ENCODE measurements at places on chromosomes 3 and 15.
A peak's percentile ranks its signal among the peaks of the same experiment; 100 is the strongest.

DNA sequence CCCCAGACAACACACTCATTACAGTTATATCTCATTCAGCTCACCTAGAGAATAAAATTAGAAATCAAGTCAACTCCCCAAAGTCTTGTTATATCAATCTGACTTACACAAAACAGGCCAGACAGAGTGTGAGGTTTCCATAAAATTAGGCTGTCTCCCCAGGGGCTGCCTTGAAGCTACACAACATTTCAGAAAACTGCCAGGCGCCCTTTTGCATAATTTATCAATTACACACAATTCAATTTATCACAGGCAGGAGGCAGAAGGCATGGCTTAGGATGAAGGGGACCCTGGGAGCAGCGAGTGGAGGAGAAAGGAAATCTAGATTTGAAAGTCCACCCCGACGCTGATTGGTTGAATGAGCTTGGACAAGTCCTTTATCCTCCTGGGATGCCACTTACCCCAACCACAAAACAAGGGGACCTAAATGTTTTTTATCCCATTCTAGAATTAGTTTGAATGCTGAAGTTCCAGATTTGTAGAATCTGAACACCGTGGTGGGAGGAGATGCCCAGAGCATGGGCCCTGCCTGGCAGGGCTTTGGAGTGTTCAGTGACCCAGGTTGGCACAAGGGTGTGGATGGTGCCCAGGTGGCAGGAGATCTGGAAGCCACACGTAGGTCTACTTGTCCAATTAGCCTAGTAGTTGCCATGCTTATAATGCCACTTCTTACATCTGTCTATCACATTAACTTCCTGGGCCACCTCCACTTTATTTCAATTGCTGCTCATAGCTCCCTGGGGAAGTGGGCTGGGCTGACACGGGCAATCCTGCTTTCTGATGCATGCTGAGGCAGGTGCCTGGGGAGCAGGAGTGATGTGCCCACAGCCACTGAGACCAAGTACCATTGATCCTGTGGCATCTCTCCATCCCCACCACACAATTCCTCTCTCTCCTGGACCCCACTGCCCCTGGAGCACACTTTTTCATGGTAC is 119.8 kb upstream of the TLE3 start:
- no peak for DNase-seq

GRCh38 chr15:68829068-68829467 is 8.4 kb upstream of the ANP32A start:
- peak; percentile 43 for DNase-seq

DNA sequence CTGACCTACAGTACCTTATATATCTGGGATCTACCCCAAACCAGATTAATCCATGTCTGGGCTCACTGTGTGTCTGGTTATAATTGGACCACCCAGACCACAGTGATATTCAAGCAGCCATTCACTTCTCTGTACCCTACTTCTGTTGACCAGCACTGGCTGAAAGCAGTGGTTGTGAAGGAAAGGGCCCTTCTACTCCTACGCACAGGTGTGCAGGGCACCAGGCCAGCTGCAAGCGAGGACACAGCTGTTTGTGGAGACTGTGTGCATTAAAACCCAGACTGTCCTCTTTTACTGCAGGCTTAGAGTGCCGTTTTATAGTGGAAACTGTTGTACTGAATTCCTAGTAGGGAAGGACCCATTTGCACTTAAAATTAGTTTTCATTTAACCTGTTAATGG is 29.5 kb downstream of the CTDSPL start:
- no peak for DNase-seq

DNA sequence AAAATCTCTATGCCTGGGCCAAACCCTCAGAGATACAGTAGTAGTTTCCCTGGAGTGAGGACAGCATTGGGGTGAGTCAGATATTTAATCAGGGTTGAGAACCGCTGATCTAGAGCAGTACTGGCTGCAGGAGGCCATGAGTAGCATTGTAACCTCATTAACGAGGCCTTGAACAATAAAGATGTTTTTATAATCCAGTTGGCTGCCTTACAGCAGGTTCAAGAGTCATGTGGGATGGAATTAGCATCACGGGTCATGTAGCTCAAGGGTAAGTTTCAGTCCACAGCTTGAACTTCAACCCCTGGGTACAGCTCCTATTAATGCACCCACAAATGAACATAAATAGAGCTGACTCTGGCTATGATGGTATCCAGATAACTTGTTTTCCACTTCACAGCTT is 5.1 kb downstream of the HPS3 start:
- DNase-seq, result no peak

DNA sequence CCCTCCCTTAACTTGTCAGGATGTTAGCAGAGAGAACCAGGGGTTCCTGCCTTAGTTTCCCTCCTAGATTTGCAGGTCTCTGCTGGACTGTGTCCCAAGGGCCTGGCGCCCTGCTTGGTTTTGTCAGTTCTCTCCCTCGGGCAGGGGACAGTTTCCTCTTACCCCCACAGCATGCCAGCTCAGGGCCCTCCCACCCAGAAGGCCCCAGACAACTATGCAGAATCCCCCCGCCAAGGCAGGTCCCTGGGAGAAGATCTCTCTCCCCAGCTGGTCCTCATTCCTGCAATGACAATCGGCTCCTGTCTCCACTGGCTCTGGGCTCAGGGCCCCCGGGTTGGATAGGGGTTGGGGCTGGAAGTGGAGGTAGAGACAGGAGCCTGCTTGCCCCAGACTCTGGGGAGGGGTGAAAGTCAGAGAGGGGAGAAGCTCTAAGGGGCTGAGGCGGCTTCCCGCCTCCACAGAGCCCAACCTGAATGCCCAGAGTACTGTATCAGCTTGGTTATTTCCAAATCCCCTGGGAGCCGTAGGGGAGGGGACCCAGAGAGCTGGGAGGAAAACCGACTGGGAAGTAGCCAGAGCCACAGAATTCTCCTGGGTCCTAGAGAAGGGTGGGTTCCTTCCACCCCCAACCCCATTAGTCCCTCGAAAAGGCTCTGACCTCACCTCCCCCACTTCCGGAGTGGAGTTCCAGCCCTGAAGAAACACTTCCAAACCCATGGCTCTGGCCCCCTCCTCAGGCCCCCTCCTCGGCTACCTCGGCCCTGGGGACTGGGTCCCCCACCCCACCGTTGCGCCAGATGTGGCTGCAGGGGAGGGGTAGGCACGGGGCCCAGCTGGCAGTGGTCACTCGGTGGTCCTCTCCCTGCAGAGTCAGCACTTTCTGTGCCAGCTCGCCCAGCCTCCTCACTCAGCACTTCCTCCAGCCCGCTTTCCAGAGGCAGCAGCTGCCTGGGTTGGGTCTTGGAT is 3.8 kb upstream of the LOXL1 start:
- no peak for DNase-seq

DNA sequence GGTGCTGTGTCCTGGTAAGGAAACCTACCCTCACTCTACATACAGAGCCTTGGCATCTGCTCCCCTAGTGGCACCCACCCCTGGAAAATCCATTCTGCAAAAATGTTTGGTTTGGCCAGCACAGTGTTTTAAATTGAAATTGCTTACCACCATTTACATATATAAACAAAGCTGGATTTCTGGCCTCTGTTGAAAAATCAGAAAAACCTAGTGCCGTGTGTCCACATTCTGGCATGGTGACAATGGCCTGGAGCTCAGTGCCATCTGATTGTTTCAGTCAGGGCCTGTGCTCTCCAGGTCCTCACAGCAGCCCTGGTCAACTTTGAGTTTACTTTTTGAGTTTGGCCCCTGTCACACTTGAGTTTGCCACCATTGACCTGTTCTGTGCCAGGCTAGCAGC is 2.9 kb upstream of the IL17RC start:
- no peak for DNase-seq

- DNase-seq, result no peak
Measured at GRCh38 chr3:114745322-114746240, 401.5 kb downstream of the ZBTB20 start.

DNA sequence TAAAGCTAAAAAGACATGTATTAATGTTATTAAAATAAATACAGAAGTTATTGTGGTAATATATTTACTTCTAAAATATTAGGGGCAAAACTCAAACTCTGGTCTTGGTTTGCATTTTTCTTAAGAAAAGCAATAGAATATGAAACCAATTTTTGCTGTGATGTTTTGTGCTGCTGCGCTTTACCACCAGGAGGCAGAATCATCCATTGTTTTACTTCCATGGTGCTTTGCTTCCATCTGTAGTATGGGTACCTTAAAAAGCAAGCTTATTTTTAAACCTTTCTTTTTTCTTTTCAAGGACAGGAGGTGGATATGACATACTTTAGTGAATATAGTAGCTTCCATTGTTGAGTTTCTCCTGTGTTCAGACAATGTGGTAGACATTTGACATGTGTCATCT is 46.6 kb upstream of the MRPL3 start:
- no peak for DNase-seq

DNA sequence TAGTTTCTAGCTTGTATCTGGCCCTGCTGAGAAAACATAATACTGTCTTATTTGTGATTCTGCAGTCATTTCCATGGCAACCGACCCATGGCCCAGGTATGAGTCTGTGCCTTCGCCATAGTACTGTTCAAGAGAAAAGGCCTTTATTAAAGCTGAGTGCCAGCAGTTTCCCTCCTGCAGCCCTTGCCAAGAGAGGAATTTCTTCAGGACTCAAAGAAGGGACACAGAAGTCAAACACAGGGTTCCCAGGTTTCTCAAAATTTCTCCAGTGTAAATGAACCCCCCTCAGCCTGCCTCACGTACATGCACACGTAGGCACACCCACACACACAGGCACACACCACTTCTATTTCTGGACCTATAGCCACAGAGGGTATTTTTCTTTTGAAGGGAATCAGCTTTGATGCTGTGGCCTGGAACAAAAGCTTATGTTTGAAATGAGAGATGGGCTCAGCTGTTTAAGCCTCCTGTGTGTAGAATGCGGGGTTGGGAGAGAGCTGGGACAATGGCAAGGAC is 269.2 kb downstream of the PDCD6IP start:
- no peak for DNase-seq

GRCh38 chr3:125148016-125148812 is 64.3 kb downstream of the SLC12A8 start:
- no peak for DNase-seq

DNA sequence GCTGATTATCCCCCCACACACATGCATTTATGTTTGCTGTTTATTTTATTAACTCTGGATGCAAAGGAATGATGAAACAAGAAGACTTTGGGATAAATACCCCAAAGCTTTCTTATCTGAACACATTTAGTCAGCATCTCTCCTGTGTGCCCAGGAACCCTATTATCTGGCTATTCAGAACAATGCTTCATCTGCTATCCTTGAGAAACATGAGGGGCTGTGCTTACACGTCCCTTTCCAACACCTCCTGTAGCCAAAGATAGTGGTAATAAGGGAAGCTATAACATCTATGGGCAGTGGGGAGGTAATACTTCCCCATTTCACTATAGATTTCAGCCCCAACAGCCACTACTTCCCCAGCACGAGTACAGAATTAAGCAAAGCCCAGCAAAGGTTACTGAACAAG is 94.7 kb downstream of the SSR3 start:
- no peak for DNase-seq

DNA sequence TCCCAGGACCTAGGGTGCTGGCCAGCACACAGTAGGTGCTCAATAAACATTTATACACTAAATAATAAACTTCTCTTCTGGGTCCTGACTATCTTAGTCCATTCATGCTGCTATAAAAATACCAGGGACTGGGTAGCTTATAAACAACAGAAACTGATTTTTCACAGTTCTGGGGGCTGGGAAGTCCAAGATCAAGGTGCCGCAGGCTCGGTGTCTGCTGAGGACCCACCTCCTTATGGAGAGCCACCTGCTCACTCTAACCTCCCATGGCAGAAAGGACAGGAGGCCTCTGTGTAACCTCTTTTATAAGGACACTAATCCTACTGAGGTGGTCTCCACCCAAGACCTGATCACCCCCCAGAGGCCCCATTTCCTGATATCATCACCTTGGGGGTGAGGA is 114.4 kb upstream of the IQSEC1 start:
- DNase-seq, result no peak

DNA sequence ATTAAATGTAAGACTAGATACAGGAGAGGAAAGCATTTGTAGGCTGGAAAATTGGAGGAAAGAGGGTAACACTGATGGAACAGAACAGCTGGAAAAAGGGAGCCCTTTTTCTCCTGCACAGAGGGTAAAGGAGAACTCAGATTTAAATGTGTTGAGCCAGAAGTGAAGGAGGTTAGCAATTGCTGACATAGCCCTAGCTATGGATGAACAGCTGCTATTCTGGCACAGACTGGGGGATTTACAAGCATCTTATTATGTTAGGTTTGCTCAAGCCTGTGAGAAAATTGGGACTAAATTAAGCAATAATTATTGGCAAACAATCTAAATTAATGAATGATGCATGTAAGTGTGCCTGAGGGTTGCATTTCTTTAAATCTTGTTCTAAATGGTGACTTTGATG is 40.6 kb upstream of the PRR20G start:
- no peak for DNase-seq

DNA sequence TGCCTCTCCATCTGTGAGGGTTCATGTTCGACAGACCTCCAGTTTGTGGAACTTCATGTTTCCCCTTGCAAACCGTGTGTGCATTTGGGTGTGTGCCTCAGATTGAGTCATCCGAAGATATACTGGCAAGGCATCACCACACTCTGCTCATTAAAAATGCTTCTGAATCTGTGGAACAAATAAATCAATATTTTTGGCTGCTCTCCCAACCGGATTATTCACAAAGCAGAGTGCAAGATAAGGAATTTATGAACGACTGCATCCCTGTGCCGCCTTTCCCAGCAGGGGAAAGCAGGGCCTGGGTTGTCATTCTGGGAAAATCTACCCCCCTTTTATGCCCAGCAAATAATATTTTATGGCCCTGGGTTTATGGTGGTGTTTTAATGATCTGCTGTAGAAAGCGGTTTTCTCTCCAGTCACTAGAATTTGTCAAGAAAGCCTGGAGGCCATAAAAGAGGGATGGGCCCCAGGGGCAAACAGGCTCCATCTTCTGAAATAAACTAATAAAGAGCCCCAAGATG is 4.2 kb upstream of the WNT5A start:
- DNase-seq, result no peak

GRCh38 chr3:60728006-60728405 is 523.2 kb downstream of the FHIT start:
- DNase-seq, result no peak

DNA sequence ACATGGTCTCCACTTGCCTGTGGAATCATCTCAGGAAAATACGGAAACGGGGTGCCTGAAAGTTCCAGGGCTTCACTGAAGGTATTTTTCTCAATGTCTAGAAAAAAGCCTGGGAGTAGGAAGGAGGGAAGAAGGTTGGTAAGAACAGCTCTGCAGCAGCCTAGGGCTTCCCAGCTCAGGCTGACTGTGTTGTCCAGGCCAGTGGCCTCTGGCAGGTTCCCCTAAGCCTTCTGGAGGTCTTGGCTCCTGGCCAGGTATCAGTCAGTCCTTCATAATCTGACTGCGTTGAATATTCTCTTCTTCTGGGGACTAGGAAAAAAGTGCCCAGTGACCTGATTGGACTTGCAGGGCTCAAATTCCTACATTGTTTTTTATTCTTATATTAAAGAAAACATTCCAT is 38.6 kb downstream of the SSR3 start:
- DNase-seq, result no peak

Data from CD4-positive, alpha-beta T cell treated with Interleukin-15 for 4 hours (primary cell).